ENCODE measurements at places on chromosomes 11 and 22.

DNA sequence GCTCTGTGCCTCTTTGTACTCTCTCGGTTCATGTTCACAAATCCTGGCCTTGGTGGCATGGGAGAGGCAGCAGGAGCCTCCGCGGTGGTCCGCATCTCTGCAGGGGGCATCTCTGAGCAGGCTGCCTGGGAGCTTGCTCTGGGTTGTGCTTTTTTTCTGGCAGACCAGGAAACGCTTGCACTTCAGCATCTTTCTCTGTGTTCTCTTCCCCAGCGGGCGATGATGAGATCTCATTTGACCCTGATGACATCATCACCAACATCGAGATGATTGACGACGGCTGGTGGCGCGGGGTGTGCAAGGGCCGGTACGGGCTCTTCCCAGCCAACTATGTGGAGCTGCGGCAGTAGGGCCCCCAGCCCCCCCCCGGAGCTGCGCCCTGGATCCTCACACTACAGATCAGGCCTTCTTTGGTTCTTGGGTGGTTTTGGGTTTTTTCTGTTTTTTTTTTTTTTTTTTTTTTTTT is 36.5 kb downstream of the CTTN start:
- no peak for DNase-seq

DNA sequence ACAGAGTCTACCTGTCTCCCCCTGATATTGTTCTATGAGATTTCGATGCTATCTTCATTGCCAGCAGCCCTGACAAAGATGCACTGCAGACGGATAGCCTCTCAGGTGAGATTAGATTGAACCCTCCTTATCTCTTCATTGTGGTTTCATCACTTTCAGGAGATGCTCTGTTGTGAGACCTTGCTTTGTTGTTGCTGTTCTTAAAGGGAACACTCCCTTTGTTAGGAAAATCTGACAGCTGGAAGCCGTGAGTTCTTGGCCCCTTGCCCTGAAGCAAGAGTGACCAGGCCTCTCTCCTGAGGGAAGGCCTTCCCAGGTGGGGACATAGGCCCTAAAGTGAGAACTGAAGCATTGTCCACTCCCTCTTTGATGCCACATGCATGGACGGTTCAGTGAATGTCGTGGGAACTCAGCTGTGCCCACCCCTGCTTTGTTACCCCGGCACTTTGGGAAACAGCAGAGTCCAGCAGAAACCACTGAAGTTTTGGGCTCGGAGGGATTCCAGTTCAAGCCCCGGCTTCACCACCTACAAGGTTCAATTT is 976.1 kb downstream of the TBC1D22A start:
- DNase-seq: no peak

DNA sequence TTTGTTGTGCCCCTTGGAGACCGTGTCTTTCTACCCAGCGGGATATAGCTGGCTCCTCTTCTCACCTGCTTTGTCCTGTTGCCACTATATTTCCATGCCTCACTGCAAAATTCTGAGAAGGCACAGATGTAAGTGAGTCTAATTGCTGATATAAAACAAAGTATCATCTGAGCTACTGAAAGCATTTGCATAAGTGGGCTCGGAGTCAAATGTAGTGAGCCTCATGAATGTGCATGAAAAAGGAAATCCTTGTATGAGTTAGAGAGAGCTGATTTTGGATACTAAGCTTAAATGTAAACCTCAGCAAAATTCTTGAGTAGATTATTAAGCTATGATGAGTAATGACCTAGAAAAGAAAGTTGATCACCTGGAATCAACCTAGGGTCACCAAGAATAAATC is 13.9 kb downstream of the OVCH2 start:
- no peak for DNase-seq

- no peak for DNase-seq
Observed at GRCh38 chr11:68827733-68828132, 14.0 kb downstream of the CPT1A start.

- DNase-seq: no peak
Observed at GRCh38 chr11:116697639-116698038, 75.1 kb downstream of the BUD13 start.

DNA sequence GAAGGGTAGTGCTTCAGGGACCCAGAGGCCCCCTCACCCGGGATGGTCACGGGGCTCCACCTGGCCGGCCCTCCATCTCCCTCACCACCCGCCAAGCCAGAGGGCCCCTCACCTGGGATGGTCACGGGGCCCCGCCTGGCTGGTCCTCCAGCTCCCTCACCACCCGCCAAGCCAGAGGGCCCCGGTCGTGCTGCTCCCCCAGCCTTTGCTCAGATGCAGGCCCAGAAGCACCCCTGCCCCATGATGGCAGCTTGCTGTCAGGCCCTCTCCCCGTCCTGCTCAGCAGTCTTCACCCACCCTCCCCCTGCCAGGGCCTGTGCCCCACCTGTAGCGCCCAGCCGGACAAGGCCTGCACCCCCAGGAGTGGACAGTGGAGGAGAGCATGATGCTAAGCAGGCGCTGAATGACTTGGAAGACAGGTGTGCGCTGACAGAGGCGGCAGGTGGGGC is 7.3 kb downstream of the DENND6B start:
- no peak for DNase-seq

DNA sequence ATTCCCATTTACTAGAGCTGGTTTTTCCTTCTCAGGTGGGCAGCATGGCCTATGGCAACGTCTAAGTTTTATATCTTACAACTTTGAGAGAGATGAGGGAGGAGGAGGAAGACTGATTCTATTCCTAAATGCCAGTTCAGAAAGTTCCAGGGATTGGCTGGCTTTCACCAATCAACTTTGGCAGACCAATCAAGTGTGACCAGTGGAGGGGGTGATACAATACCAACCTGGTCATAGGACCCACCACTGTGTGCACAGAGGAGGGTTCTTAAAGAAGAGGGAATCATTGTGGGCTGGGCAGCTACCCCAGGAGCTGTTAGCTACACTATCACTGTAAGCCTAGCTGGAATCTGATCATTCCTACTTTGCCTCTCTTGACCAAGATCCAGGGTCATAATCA is 8.1 kb downstream of the DIXDC1 start:
- DNase-seq: no peak

DNA sequence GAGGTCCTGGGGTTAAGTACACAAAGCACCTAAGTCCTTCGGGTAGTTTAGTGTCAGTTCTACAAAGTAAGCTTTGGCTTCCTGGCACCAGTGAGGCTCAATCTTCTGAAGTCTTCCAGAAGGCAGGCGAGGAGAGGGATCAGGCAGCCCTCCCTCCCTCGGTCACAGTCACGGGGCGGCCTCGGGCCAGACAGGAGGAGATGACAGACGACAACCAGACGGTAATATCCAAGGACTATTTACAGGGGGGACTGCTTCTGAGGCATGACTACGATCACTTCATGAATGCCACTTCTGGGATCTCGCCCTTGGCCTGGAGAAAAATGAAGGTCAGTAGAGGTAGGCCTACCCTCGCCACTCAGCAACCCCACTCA is 383 bp upstream of the TMEM223 start:
- DNase-seq: no peak

- no peak for DNase-seq
Observed at GRCh38 chr11:68004551-68005335, 846 bp upstream of the UNC93B1 start.

GRCh38 chr11:60589611-60590010 is 74.4 kb downstream of the MS4A13 start:
- no peak for DNase-seq

GRCh38 chr11:72711141-72711540 is 36.9 kb upstream of the PDE2A start:
- DNase-seq: no peak

DNA sequence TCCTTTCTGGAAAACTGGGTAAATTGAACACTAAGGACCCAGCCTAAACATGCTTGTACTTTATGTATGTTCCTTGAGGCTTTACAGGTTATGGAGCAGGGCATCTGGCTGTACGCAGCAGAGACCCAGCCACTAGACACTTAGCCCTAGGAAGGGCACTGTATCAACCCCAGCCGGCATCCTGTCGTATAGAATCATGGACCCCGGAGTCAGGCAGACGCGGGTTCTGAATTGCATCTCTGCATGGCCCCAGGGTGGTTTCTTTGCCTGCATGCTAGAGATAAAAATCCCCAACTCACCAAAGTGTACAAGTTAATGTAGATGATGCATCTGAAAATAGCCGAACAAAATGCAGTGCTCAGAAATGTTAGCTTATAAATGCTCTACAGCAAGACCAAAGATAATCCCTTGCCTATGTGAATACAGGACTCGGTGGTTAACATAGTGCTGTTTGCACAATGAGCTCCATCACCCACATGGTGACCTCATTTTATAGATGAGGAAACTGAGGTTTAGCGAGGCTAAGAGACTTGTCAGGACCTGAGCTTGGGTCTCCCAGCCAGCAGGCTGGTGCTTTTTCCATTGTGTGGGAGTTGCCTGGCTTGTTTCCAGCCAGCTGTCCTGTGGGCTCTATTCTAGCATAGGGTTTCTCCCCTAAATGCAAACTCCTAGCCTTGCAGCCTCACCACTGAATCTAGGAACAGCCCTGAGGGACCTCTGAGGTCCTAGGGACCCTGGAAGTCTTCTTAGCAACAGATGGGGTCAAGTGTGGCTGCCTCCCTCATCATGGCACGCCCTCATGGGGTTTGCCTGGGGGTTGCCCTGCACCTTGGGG is 7.3 kb downstream of the CD6 start:
- peak; percentile 48 for DNase-seq

- DNase-seq: no peak
Observed at GRCh38 chr11:112523477-112523876, 262.8 kb upstream of the PLET1 start.

DNA sequence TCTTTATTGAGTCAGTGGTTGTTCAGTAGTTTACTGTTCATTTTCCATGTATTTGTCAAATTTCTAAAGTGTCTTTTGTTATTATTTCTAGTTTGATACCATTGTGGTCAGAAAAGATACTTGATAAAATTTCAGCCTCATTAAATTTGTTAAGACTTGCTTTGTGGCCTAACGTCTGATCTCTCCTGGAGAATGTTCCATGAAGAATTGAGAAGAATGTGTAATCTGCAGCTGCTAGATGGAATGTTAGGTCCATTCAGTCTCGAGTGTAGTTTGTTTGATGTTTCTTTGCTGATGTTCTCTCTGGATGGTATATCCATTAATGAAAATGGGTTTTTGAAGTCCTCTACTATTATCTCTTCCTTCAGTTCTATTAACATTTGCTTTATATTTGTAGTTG is 394.7 kb upstream of the ANO5 start:
- DNase-seq: no peak

- DNase-seq: no peak
Observed at GRCh38 chr11:10984742-10985141, 126.9 kb upstream of the ZBED5 start.

GRCh38 chr11:122895563-122895962 is 13.0 kb downstream of the JHY start:
- no peak for DNase-seq

DNA sequence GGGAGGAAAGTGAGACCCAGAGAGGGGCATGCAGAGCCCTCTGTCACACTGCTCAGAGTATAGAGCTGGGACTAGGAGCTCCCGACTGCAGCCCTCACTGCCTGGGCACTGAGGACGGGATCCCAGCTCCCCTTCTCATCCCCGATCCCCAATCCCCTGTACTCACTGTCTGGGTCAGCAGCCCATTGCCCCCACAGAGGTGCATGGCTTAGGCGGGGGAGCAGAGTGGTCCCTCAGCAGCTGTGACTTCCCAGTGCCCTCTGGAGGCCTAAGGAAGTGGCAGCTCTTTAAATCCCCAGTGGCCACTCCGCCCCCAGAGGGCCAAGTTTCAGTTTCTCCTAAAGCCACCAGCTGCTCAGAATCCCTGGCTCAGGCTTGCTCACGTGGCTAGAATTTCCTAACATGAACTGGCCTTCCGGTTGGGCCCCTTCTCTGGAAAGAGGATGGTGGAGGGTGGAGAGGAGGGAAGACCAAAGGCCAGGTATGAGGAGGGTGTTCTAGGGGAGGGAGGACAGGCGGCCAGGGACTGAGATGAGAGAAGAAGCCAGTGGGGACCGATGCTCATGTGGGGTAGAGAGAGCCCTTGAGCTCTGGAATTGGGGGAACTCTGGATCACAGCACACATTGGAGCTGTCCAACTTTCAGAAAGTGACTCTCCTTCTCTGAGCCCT is at the start of gene BATF2:
BATF2 (minus strand) TSS at position 262 of the 671 bp plus-strand sequence; CDS start at position 205, 57 bp downstream.
- DNase-seq: peak; percentile 61

- peak; percentile 68 for DNase-seq
Observed at GRCh38 chr11:64566042-64566914, 24.7 kb upstream of the SLC22A12 start.

Measured in DMS 273 treated with DMSO at 0.1 percent for 48 hours (cell line).